ENCODE measurements at places on chromosomes 5 and 9.

GRCh38 chr5:14810928-14811572, 60.5 kb downstream of the ANKH start:
- ATAC-seq = no peak

DNA sequence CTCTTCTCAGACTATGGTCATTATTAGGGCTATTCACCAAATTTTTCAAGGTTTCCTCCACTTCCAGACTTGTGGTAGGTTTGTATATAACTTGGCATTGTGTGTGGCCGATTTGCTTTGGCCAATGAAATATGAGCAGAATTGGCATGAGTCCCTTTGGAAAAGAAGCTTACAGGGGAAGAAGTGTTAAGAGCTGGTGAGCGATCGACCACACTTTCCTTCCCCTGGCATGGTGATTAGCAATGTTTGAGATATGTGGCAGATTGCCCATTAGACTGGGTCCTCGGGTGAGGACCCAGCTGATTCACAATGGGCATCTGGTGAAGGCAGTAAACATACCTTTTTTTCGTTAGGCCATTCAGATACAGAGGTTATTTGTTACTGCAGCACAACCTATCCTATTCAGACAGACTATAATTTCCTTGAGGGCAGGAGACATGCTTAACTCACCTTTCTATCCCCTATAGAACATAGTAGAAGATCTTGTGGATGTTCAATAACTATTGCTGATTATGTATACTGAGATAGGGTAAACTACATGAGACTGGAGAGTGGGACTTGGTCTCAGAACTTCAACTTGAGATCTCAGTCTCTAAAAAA, 62.8 kb upstream of the KLF9 start:
- ATAC-seq = no peak

- no peak for ATAC-seq
Observed at GRCh38 chr9:115596021-115596745, 478.2 kb upstream of the TNC start.

GRCh38 chr5:173204185-173204979, 30.6 kb downstream of the NKX2-5 start:
- ATAC-seq = no peak

DNA sequence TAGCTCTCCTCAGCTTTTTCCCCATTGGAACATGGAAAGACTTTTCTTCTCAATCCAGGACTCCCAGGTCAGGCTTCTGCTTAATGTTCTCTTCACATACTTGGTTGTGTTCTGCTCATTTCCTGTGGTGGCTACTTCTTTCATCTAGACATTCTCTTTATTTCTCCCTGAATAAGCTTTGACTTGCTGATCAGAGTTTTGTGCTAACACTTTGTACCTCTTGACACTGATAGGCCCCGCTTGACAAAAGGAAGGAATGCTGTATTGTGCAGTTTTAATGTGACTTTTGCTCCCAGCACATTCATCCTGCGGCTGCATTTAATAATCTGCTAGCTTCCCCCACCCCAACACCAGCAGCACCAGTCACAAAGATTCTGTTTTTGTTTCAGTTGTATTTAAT, 90.9 kb upstream of the MINAR2 start:
- no peak for ATAC-seq

GRCh38 chr9:78038620-78039300, 7.1 kb upstream of the GNAQ start:
- ATAC-seq = no peak

DNA sequence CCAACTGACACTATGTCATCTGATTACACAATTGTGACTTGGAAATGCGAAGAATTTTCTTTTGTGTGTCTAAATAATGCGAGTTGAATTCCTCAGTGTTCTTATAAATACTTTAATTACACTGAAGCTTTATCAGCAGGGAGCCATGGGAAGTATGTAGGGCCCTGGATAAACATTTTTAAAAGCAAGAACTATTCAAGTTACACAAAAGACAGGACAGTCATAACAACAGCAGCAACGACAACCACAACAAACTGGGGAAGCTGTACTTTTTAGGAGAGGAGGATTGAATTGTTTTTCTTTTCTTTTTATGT, 250.3 kb upstream of the ZNF608 start:
- ATAC-seq = no peak

DNA sequence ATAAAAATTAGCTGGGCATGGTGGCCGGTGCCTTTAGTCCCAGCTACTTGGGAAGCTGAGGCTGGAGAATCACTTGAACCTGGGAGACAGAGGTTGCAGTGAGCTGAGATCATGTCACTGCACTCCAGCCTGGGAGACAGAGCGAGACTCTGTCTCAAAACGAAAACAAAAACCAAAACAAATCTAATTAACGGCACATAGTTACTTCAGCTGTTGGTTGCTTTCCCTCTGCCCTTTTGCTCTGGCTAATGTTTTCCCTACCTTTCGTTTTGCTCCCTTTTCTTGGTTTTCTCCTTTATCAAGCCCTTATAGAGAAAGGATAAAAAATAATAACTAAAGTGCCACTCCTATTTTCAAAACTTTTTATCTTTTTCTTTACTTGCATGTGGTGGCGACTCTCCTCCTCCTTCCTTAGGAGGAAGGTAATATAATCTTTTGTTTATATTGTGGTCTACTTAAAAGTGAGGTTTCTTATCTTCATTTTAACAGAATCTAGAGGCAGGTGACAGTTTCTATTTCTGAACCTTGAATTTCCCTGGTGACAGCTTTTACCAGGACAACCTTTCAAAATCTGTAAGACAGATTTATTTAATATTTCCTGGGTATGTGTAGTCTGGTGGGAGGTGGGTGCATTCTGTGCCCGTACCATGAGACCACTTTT, 125.4 kb downstream of the ARHGEF28 start:
- ATAC-seq = no peak

GRCh38 chr9:33721674-33722358, 73.5 kb upstream of the PRSS3 start:
- peak; percentile 64 for ATAC-seq

- ATAC-seq = no peak
Observed at GRCh38 chr9:126703002-126703865, 89.5 kb downstream of the LMX1B start.

DNA sequence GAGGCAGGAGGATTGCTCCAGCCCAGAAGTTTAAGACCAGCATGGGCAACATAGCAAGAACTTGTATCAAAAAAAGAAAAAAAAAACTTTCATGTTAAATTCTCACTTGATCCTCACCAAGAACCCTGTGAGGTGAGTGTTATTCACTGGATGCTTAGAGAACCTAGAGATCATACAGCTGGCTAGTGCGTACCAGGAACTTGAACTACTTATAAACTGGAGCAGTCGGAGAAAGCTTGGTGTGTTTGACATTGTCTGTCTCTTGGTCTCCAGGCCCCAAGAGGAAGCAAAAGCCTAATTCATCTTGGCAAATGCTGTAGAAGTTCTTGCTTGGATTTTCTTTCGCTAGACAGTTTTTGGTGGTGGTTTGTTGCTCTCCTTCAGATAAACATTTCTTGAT, 18.1 kb downstream of the TJP2 start:
- no peak for ATAC-seq

DNA sequence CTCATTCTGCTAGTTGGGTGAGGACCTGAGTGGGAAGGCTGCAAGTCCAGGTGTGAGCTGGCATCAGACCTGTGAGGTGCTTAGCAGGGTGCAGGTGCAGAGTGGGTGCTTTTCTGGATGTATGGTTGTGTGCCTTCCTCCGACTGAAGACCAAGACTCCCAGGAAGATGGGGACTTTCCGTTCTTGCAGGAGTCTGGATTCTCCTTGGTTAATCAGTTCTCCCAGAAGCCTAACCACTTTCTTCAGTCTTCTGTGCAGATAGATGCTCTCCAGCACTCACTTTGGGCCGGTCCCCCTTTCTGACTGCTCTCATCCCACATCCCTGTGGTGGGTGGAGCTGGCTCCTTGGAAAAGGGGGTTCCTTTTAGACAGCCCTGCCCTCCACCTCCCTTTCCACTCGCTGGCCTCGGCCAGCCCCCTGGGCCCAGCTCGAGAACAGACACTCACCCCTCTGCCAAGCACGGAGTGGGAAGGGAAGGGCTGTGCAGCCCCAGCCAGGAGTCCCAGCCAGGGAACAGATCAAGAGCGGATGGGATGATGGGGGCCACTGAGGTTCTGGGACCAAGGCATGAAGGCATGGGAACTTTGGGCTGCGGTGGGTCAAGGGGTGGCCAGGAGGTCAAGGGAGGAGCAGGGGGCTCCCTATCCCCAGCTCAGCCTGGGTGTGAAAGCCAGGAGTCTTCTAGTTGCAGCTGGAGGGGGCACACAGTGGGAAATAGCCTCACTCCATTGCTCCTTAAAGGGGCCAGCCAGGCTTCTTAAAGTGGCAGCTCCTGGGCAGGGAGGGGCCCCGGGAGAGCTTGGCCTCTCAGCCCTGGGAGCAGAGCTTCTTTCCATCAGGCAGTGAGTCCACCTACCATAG, 62.4 kb downstream of the FGF18 start:
- no peak for ATAC-seq

GRCh38 chr5:108637134-108637533, 110.6 kb upstream of the FER start:
- no peak for ATAC-seq

- no peak for ATAC-seq
Observed at GRCh38 chr9:73210886-73211666, 59.4 kb downstream of the ANXA1 start.

DNA sequence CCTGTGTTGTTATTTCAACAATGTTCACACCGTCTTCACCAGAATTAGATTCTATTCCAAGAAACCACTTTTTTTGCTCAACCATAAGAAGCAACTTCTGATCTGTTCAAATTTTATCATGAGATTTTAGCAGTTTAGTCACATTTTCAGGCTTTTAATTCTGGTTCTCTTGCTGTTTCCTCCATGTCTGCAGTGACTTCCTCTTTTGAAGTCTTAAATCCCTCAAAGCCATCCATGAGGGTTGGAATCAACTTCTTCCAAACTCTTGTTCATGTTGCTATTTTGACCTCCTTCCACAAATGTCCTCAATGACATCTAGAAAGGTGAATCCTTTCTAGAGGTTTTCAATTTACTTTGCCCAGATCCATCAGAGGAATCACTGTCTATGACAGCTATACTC, 25.7 kb upstream of the ENTREP1 start:
- ATAC-seq = no peak

DNA sequence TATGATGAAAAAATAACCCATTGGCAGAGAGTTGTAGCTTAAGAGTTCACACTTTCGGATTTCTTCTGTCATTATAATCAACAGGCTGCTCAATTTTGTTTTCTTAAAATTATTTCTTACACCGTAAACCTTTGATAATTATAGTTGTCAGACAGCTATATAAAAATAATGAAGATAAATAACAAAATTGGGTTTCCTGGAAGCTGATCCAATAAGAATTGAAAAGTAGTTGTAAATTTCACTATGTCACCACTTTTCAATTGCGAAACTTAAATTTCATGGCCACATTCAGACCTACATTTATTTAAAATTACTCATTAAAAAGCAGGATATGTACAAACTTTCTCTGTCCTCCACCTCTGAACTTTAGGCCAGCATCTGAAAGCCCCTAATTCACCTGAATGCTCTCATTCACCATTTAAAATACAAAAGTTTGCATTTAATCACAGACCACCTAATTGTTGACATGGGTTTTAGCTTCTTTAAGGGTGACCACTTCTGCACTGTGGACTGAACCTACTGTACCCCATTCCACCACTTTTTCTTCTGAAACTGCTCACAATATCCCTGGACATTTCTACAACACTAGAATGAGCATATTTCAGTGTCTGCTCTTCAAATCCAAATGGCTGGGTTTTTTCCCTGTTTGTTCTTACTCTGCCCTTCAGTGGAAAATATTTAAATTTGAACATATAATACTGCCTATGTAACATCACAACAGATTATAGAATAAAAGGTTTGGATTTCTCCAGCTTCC, 680 bp downstream of the SELENOP start:
- no peak for ATAC-seq
